Mesenchymal stem cell (in vitro differentiated cells and primary cell): ENCODE measurements at places on chromosomes 6 and 20.
A peak's percentile ranks its signal among the peaks of the same experiment; 100 is the strongest.

GRCh38 chr6:164750128-164750527 lies 559.3 kb downstream of the C6orf118 start:
- no peaks in the 10 kb centered on the region for H3K4me1 ChIP-seq
- DNase-seq: no peak
- H3K27ac ChIP-seq: no peak overlapping the region
- no peaks in the 10 kb centered on the region for H3K27me3 ChIP-seq
- H3K4me3 ChIP-seq: no peak overlapping the region

DNA sequence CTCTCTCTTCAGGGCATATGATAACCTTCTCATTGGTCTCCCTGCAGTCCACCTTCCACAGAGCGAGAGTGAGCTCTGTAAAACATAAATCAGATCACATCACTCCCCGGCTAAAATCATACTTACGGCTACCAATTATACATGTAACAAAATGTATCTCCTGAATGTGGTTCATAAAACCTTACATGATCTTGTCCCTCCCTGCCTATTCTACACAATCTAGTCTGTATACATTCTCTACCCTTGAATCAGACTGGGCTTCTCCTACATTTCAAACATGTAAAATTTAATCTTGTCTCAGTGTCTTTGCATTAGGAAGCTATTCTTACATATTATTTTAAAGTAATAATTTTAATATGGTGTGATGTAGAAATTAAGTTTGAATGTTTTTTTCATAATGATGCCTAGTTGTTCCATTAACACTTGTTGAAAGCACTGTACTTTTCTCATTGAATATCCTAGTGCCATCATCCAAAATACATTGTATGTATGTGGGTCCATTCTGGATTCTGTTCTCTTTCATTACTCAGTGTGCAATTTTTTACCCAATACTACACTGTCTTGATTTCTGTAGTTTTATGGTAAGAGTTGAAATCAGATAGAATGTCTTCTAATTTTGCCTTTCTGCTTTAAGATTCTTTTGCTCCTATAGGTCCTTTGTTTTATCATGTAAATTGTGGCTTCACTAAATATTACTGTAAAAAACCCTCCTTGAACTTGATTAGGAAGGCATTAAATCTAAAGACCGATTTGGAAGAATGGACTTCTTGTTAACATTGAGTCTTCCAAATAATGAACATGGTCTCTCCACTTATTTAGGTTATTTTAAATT lies 403.3 kb upstream of the EPHA7 start:
- H3K27ac ChIP-seq: no peak overlapping the region
- DNase-seq: no peak
- no peaks in the 10 kb centered on the region for H3K4me1 ChIP-seq
- H3K36me3 ChIP-seq: no peaks in the 10 kb centered on the region

DNA sequence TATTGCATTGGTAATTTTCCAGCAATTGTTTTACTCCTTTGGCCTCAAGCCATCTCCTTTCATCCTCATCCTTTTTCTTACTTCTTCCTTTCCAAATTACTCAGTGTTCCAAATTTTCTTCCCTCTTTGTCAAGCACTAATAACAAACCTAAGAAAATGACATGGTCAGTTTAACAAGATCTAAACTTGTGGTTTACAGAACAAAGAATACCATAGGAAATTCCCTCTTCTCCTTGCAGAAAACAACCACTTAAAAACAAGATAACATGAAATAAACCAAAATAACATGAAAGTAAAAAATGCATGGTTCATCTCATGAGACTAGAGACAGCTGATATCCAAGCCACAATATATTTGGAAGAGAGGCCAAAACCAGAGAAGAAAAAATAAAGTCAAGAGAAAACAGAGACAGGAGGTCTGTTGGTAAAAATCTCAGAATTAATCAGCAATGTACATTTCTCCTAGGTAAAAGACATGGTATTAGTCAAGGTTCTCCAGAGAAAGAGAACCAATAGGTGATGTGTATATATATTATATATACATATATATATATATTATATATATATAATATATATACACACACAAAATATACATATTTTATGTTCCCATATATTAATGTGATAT lies 51.0 kb upstream of the SENP6 start:
- no peaks in the 10 kb centered on the region for H3K27me3 ChIP-seq
- H3K4me1 ChIP-seq: no peaks in the 10 kb centered on the region
- H3K4me3 ChIP-seq: no peak overlapping the region

- H3K4me3 ChIP-seq: no peak overlapping the region
- no peaks in the 10 kb centered on the region for H3K36me3 ChIP-seq
- no peak overlapping the region for H3K27ac ChIP-seq
- peaks cover 68% of the 10 kb centered on the region for H3K27me3 ChIP-seq
- no peak for DNase-seq
Measured at GRCh38 chr20:57312138-57312537, 17.5 kb upstream of the SPO11 start.

DNA sequence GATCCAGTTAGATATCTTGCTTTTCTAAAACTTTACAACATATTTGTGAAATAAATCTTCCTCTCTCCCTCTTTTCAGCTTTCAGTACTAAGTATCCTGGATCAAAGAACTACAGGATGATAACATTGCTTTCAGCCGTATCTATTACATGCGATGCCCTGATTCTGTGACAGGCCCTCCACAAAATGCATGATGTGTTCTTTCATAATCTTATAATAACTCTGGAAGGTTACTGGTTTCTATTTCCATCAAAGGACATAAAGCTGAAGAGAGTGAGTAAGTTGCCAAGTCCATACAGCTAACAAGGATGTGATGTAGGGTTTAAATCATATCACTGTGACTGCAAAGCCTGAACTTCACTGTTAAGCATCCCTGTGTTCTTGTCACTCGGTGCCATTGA lies 62.9 kb upstream of the ADGRG6 start:
- no peaks in the 10 kb centered on the region for H3K36me3 ChIP-seq
- H3K27me3 ChIP-seq: no peaks in the 10 kb centered on the region
- no peaks in the 10 kb centered on the region for H3K4me1 ChIP-seq

DNA sequence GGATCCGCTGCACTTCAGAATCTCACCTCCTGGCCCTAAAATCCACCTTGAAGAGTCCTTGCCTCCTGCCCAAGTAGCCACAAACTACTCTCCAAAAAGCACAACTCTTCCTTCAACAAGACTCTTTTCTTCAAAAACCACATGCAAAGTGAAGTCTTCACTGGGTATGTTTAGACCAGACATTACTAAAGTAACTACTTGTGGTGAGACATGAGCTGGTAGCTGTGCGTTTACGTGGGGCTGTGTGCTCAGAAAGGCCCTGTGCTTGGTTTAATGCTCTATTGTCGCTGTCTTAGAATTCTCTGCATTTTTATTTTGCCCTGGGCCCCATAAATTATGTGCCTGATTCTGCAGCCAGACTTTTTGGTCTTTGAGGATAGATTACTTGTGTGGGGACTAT lies 104.4 kb upstream of the HDAC2 start:
- H3K27me3 ChIP-seq: no peaks in the 10 kb centered on the region
- H3K4me1 ChIP-seq: no peaks in the 10 kb centered on the region
- no peak for DNase-seq
- H3K4me3 ChIP-seq: no peak overlapping the region
- H3K36me3 ChIP-seq: no peaks in the 10 kb centered on the region

DNA sequence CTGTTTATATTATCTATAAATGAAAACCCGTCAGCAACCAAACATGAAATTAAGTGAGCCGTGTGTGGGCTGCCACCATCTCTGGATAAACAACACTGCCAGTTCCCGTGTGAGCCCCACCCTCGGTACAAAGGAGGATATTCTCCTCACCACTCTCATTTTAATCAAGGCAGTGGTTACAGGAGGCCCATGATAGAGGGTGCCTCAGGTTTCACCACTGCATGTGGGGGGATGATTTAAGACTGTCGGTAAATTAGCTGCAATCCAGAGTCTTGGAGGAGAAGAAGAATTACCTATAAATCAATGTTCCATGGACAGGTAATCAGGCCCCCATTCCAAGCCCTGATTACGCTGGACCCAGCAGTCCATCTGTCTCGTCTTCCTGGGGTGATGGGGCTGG lies 361.6 kb upstream of the SULF2 start:
- no peaks in the 10 kb centered on the region for H3K4me1 ChIP-seq
- H3K27ac ChIP-seq: no peak overlapping the region
- no peaks in the 10 kb centered on the region for H3K36me3 ChIP-seq
- no peak for DNase-seq
- no peak overlapping the region for H3K4me3 ChIP-seq

DNA sequence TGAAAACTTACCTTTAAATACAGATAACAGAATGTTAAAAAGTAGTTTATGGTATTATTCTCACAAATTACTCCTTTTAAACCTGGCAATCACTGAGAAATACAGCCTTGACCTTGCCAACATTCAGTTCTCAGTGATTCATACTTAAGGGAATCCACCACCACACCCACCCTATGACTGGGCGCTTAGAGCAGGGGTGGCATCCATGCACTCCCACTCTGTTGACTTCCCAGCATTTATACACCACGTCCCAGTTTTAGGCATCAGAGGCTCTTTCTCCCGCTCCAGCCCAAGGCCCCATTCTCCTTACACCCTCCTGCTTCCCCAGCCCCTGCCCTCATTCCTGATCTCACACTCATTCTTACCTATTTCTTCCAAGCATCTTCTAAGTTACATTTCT lies 16.3 kb downstream of the TRAF3IP2 start:
- no peak overlapping the region for H3K27ac ChIP-seq
- peaks cover 15% of the 10 kb centered on the region for H3K4me1 ChIP-seq
- DNase-seq: peak; percentile 71
- H3K27me3 ChIP-seq: no peaks in the 10 kb centered on the region
- H3K4me3 ChIP-seq: no peak overlapping the region

DNA sequence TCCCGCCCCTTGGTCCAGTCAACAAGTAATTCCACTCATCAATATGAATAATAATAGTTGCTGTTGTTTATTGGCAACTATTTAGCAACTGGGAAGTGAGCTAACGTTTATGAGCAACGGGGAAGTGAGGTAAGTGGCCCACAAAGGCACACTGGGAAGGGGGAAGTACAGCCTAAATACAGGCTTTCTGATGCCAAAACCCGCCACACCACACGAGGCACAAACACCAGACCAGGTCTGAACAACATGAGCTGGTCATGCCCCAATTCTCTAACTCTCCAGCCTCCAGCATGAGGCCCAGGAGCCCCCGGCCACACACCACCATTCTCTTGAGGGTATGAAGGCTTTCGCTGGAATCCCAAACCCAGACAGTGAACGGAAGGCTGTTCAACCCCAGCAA lies 50.8 kb downstream of the PREX1 start:
- H3K27ac ChIP-seq: no peak overlapping the region
- H3K36me3 ChIP-seq: no peaks in the 10 kb centered on the region
- H3K27me3 ChIP-seq: peaks cover 23% of the 10 kb centered on the region
- H3K4me3 ChIP-seq: no peak overlapping the region
- DNase-seq: no peak
- H3K4me1 ChIP-seq: peaks cover 15% of the 10 kb centered on the region

GRCh38 chr6:129749749-129750120 lies 39.8 kb upstream of the ARHGAP18 start:
- peak overlapping the region; percentile 78 for H3K27ac ChIP-seq
- peak; percentile 67 for DNase-seq
- H3K4me1 ChIP-seq: peaks cover 4% of the 10 kb centered on the region
- no peaks in the 10 kb centered on the region for H3K36me3 ChIP-seq
- H3K27me3 ChIP-seq: no peaks in the 10 kb centered on the region
- H3K4me3 ChIP-seq: peak overlapping the region; percentile 56

GRCh38 chr20:5584678-5585077 lies 165.5 kb upstream of the SHLD1 start:
- H3K27me3 ChIP-seq: no peaks in the 10 kb centered on the region
- DNase-seq: no peak
- no peaks in the 10 kb centered on the region for H3K36me3 ChIP-seq
- no peak overlapping the region for H3K27ac ChIP-seq
- H3K4me1 ChIP-seq: no peaks in the 10 kb centered on the region
- H3K4me3 ChIP-seq: no peak overlapping the region

GRCh38 chr20:11716239-11716944 lies 201.3 kb upstream of the BTBD3 start:
- H3K4me1 ChIP-seq: peaks cover 3% of the 10 kb centered on the region
- H3K27me3 ChIP-seq: no peaks in the 10 kb centered on the region
- peak; percentile 89 for DNase-seq
- no peaks in the 10 kb centered on the region for H3K36me3 ChIP-seq
- H3K27ac ChIP-seq: peak overlapping the region; percentile 63
- no peak overlapping the region for H3K4me3 ChIP-seq

DNA sequence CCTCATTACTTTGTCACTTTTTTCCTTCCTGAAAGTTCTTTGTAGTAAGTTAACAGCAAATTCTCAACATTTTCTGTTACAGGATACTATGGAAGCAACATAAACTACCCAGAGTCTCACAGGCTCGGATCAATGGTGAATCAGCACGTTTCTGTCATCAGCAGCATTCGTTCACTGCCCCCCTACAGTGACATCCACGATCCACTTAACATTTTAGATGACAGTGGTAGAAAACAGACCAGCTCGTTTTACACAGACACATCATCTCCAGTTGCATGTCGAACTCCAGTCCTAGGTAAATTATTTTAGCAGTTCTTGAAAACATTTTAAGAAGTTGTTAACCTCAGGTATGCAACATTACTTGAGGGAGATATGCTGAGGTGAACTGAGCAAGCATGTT lies 51.6 kb downstream of the RFX6 start:
- H3K36me3 ChIP-seq: no peaks in the 10 kb centered on the region
- no peaks in the 10 kb centered on the region for H3K27me3 ChIP-seq
- no peak for DNase-seq

GRCh38 chr6:99241905-99242534 lies 107.5 kb downstream of the FAXC start:
- H3K4me3 ChIP-seq: no peak overlapping the region
- no peaks in the 10 kb centered on the region for H3K4me1 ChIP-seq
- H3K27ac ChIP-seq: no peak overlapping the region
- H3K36me3 ChIP-seq: no peaks in the 10 kb centered on the region

- peak; percentile 27 for DNase-seq
- H3K4me1 ChIP-seq: peaks cover 6% of the 10 kb centered on the region
- H3K27me3 ChIP-seq: no peaks in the 10 kb centered on the region
Measured at GRCh38 chr6:137882225-137882961, 15.3 kb downstream of the TNFAIP3 start.

DNA sequence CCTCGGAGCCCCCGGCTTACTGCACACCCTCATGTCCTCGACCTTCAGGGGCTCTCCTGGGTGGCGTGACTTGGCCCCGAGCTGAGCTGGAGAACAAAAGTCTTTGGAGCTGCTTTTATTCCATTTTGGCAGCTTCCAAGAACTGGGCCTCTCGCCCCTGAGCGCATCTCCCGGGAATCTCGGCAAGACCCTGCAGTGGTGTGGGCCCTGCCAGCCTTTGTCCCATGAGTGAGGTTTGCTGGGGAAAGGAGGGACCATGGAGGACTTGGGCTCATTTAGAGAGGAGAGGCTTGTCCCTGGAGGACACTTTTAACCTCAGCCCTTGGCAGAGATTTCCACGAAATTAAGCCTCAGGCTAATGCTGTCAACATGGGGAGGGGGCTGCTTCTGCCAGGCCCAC lies 62.3 kb upstream of the SLCO4A1 start:
- H3K36me3 ChIP-seq: no peaks in the 10 kb centered on the region
- DNase-seq: no peak
- peaks cover 96% of the 10 kb centered on the region for H3K27me3 ChIP-seq
- H3K4me1 ChIP-seq: no peaks in the 10 kb centered on the region

- no peaks in the 10 kb centered on the region for H3K36me3 ChIP-seq
- H3K4me1 ChIP-seq: peaks cover 6% of the 10 kb centered on the region
- no peaks in the 10 kb centered on the region for H3K27me3 ChIP-seq
Measured at GRCh38 chr20:36074983-36075382, 79.6 kb upstream of the EPB41L1 start.
